CD14-positive monocyte (primary cell): ENCODE measurements at places on chromosomes 3 and 15.

DNA sequence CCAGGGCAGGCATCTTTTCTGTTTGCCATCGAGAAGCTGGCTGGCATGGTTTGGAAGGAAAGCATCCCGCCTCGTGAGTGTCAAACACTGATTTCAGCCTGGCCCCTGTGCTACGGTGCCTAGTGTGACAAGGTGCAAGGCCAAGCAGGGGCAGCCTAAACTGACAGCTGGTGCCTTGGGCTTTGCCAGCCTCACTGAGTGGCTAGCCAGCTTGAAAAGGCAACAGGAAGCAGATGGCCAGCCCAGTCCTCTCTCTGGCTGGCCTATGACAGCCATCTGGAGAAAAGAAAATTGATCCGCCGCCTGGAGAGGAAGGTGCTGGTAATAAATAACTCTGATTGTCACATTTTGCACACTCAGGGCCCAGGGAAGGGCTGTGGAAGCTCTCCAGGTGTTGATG lies 52.2 kb downstream of the C3orf85 start:
- no peak for DNase-seq

DNA sequence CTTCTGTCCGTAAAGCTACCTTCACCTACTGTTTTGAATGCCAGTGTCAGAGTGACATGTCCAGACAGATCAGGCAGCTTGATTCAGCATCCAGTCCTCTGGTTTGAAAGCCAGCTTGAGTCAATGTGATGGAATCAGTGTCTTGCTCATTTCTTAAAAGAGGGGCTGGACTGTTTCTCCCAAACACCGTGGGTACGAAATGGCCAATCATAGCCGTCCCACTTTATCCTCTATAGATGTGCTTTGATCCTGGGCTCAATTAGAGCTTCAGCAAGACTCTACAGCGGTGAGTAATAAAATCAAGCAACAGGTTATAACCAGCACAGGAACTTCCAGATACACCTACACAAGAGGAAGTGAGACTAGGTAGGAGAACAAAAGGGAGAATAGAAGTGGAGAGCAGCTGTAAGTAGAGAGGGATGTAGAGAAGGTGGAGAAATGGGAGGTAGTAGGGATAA lies 17.0 kb upstream of the OR5K1 start:
- DNase-seq = no peak

- DNase-seq = no peak
Observed at GRCh38 chr3:28232659-28233058, 8.8 kb upstream of the CMC1 start.

DNA sequence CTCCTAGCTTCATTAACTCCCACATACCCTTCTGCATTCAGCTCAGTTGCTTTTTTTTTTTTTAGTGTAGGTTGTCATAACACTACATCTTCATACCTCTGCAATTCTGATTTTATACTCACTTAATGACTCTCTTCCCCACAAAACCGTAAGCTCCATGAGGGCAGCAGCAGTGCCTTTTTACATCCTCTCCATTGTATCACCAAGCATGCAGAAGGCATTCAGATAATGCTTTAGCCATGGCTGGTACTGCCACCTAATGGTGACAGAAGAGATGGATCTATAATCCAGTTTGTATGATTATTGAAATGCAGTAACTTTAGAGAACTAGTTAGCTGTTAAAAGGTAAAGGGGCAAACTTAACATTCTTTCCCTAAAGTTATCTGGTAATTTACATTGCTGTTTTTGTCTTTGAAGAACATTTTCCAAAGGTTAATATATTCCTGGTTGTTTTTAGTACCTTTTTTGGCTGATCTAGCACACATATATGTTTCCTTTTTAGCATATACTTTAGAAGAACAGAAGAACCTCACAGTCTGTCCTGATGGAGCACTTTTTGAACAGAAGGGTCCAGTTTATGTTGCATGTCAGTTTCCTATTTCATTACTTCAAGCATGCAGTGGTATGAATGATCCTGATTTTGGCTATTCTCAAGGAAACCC lies 36.8 kb downstream of the ATP1B3 start:
- DNase-seq = peak; percentile 68

GRCh38 chr3:188152660-188153436 lies 1.1 kb upstream of the LPP start:
- DNase-seq = no peak

DNA sequence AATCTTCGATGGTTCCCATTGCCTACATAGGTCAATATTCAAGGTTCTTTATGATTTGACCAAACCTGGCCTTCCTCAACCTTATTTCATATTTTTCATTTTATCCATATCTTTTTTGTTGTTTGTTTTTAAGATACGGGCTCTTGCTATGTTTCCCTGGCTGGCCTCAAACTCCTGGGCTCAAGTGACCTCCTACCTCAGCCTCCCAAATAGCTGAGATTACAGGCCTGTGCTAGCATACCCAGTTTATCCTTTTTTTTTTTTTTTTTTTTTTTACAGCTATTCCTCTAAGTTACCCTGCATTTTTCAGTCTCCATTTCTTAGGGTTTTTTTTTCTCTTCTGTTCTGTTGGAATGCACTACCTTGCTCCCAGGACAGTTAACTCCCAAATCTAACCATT lies 14.5 kb downstream of the ZNF609 start:
- no peak for DNase-seq

- DNase-seq = peak; percentile 39
Observed at GRCh38 chr15:63896336-63897115, 62.8 kb upstream of the HERC1 start.

DNA sequence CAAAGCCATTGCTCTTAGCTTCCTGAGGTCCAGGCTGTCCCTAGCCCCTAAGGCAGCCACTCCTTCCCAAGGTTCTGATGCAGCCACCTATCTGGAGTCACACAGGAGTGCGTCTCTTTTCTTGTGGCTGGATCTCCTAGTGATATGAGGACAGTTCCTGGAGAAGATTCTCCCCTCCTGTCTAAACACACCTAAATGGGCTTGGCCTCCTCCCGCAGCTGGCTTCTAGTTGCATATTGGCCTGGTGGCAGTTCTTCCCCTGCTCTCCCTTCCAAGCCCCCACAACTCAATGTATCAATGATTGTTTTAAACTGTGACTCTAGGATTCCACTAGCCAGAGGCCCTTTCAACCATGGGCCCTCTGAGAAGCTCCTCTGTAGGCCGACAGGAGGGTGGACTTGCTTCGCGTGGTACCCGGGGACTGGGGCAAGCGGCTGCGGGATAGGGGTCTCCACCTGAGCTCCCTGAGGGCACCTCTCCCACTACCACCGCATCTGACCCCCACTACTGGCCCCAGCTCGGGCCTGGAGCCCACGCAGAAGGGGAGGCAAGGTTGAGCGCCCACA lies 1.4 kb downstream of the ITGA11 start:
- no peak for DNase-seq

DNA sequence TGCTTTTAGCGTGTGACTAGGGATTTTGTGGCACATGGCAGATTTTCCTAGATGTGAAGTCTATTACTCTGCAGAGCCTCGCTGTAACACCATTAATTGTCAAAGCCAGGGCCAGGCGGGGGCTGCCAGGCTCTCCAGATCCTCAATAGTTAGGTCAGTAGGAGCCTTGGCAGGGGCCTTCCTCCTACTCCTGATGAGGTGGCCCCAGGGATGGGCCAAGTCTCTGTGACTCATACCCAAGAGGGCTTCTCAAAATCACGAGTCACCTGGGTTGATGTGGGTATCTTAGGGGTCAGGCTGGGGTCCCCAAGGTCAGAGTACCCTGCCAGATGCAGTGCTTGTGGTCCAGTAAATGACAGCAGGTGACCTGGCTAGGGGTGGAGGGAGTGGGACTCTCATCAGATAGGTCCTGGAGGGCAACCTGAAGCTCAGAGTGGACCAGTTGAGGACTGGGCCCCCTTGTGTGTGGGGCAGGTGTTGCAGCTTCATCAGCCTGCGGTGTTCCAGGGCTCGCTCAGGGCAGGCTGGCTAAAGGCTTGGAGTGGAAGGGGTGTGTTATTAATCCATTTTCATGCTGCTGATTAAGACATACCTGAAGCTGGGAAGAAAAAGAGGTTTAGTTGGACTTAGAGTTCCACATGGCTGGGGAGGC lies 88.5 kb upstream of the MYZAP start:
- no peak for DNase-seq

- DNase-seq = no peak
Observed at GRCh38 chr15:100692246-100692645, 89.9 kb downstream of the ASB7 start.

- no peak for DNase-seq
Observed at GRCh38 chr3:98038286-98038685, 3.2 kb upstream of the GABRR3 start.
